MG63 (cell line): ENCODE measurements at places on chromosomes 7 and 10. TPM values are rescaled to one million over a fixed set of nuclear protein-coding genes. Genes with fewer than 3 reads are reported as not detected.

DNA sequence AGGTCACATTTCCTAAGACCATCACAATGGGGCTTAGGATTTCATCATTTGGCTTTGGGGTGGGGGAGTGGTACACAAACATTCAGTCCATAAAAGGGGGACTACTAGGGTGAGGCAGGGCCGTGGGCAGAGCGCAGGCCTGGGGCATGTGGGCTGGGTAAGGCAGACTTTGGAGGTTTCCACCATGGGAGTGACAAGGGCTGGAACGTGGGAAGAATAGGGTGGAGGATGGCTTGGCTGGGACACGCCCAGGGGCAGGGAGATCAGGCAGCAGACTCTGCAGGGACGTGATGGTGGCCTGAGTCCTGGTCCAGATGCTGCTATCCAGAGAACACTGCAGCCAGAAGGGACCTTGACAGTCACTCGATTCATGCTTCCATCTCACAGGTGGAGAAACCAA lies 24.7 kb upstream of the CRHR2 start:
- no peak for DNase-seq

DNA sequence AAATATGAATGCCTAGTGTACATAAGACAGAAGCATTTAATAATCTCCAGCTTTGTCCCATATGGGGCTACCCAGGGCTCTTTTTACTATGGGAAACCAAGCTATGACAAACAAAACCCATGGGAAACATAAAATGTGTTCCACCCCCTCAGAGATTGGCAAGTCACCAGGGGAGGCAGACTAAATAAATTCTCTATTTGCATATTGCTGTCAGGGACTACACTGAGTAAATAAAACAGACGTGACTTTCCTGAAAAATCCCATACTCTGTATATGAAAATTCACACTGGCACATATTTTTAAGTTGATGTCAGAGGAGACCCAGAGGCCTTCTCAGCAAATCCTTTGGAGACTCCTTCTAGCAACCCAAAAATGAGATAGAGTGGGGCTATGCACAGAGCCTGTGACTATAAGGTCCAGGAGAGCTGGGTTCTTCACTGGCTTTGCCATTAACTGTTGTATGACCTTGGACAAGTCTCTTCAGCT lies 44.0 kb upstream of the HPSE2 start:
- DNase-seq, result peak; percentile 25

Gene PILRA
- total RNA-seq, result not detected in 2 replicates

DNA sequence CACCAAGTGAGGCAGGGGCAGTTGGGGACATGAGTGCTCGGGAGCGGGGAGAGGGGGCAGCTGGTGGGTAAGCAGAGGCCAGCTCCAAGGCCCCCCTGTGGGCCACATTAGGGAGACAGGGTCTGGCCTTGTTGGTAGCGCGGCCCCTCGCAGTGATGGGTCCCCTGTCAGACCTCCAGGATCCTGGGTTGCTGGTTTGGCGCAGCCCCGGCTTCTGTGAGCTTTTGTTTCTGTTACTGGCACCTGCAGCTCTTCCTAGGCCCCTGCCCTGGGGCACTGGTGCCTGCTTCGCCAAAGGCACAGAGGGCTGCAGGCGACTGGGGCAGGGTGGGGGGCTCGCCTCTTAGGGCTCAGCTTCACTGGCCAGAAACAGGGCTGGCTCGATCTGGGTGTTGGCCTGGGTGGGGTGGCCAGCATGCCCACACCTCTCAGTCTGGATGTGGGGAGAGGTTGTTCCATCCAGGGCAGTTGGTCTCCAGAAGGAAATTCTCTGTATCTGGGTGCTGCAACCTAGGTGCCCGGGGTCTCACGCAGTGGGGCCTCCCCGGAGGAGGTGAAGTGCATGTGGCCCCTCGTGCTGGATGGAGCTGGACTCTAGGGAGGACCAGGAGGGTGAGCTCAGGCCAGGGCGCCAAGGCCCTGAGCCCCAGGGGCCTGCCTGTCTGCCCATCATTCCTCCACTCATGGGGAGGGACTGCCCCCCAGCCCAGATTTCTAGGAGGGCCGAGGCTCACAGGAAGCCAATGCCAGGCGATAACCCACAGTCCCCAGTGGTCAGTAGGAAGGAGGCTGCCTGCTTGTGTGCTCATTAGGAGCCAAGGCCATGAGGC lies 138.6 kb downstream of the LHPP start:
- DNase-seq, result no peak

GRCh38 chr7:34333925-34334324 lies 324.1 kb upstream of the NPSR1 start:
- no peak for DNase-seq

Gene AKR1C8
- not detected in 2 replicates for total RNA-seq

Gene LIPJ
- total RNA-seq, result not detected in 2 replicates

DNA sequence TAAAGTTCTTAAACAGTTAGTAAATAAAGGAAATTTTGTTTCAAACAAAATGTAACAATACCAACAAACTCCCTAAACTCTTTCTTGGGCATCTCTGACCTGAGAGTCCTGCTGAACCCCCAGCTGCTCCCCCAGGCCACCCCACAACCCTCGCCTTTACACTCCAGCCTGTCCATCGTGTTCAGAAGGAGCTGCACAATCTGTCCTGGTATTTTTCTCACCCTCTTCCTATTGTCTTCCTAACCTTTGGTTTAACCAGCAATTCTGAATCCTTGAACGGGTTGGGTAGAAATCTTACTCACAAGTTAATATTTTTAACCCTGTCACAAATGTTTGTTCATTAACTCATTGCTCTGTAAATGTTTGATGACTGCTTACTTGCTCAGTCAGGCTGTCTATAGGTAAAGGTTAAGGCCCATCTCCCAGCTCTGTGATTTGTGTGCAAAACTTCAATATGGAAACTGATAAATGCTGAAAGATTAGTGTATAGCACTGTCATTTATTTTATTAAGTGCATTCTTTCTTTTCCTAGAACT lies 16.8 kb downstream of the SFRP4 start:
- no peak for DNase-seq

DNA sequence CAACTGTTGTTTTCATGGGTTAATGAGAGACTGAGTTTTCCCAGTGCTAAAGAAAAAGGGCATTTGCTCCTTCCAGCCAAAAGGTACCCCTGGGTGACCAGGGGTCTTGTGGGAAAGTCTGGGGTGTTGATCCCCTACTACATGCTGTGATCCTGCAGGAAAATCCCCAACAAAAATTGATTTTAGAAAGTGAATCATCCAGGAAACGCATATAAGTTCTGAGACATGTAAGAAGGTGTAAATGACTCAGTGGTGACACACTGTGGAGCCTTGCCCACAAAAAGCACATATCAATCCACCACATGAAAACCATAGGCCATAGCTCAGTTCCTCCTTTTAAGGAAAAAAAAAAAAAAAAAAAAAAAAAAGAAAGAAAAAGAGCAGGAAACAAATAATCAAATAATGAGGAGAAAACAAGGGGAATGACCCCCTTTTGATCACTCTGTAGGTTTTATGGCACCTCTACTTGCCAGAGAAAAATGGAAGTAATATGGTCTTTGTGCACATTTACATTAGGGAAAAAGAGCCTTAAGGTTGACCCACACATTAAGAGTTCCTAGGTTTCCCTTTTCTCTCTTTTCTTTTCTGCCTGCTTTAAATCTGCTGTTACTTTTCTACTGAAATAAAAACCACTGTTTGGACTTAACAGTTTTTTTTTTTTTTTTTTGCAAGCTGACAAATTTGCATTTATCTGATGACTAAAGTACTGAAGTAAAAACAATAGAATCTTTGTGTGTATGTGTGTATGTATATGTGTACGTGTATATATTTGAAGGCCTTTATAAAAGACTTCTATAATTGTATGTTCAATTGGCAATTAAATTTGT lies 386.0 kb downstream of the KIF20B start:
- DNase-seq, result peak; percentile 63

Gene CTAGE8
- total RNA-seq, result 0.57 TPM in 1 of 2 replicates, not detected in the other

DNA sequence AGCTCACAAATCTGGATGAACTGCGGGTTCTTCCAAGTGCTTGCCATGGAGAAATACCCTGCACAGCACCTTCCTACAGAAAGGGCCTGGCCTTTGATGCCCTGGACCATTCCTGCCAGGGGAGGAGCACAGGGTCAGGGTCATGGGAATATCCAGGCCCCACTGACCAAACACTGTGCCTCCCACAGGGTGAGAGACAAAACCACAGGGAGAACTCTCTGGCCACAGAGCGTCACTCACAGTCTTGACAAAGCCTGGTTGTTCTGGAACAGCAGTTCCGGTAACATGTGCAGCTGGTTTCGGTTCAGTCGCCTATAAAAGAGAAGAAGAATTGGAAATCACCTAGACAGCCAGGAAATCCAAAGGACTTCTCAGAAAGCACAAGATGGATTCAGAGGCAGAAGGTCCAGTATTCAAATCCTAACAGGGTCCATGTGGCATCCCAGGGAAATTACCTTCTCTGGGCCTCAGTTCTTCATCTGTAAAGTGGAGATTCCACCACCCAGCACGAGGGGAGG lies 28.1 kb downstream of the SLIT1 start:
- DNase-seq, result no peak

Gene FGL2
- not detected in 2 replicates for total RNA-seq

DNA sequence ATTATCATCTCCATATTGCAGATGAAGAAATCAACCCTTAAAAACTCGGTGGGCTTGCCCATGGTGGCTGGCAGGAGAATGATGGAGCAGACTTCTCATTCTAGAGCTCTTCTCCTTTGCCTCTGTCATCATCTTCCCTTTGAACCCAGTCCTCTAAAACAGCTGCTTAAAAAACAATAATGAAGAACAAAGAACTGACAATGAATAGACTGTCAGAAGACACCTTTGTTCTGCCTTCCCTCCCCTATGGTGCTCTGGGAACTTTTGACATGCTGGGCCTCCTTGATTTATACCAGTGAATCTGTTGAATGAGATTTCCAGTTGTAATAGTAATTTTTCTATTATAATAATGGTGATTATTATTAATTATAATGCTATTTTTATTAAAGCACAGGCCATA lies 103.0 kb downstream of the SORCS3 start:
- DNase-seq, result no peak

Gene AGK
- total RNA-seq, result 18.0 and 23.3 TPM in 2 replicates

- no peak for DNase-seq
Measured at GRCh38 chr7:2312267-2312929, 1.8 kb downstream of the SNX8 start.

Gene CABCOCO1
- total RNA-seq, result 0.59 and 3.1 TPM in 2 replicates

DNA sequence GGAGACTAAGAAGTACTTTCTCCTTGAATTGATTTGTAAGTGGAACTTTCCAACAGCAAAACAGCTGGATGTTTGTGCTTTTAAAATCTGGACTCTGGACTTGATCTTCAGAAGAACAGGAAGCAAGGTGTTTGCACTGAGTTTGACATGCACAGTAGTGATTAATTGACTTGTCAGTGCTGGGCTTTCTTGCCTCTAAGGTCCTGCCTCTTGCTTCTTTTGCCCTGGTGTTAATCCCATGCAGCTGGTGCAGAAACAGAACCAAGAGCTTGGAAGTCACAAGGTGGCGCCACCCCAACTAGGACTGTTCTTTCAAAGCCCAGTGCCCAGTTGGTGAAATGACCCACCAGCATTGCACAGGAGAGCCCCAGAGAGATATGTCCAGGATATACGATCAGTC lies 66.8 kb upstream of the SEPHS1 start:
- peak; percentile 34 for DNase-seq

GRCh38 chr10:124130198-124130900 lies 37.0 kb upstream of the CHST15 start:
- DNase-seq, result no peak

- no peak for DNase-seq
Measured at GRCh38 chr10:35789996-35790395, 147.9 kb upstream of the FZD8 start.

Gene TMEM178B
- 0.10 TPM in 1 of 2 replicates, not detected in the other for total RNA-seq

DNA sequence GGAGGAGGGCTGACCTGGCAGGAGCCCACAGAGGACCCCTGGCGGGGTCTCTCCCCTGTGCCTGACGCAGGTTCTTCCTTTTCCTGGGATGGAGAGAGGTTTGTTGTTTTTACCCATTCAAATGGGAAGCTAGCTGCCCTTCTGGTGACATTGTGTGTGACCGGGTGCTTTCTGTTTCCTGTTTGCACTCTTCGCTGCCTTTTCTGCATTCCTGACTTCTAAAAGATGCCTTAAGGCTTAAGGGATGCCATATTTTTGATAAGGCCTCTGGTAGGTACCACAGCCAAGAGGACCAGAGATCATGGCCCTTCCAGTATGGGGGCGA lies 20.3 kb downstream of the ZNF783 start:
- no peak for DNase-seq

DNA sequence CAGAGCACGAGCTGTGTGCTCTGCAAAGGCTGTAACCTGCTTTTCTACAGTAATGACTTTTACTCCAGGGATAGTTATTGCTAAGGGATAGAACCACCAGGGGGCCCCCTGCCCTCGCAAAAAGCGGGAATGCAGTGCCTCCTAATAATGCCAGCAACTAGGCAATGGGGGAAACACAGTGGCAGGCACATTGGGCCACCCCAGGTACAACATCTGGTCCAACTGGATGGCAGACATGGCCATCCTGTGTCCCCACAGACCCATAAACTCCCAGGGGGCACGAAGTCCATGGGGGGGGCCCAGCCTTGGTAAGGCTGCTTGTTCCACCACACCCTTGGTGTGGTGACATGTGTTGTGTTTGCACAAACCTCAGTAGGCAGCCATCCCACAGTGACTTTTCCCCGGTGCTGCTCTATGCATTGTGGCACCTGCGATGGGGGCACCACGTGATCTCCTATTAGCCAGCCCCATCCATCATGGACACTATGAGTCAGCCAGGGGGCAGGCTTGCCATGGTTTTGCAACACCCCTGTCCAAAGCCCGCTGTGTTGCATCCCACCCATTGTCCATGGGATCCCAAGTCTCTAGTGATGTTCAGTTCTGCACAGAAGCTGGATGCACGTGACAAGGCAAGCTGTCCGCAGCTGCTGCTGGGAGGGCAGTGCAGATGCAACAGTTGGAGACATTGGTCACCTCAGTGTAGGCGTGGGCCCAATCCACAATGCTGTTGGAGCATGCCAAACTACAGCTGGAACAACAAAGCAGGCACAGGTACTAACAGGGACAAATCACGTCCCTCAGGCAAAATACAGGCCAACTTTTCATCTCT lies 84.0 kb downstream of the ANLN start:
- DNase-seq, result peak; percentile 43

Gene ACTL6B
- not detected in 2 replicates for total RNA-seq

DNA sequence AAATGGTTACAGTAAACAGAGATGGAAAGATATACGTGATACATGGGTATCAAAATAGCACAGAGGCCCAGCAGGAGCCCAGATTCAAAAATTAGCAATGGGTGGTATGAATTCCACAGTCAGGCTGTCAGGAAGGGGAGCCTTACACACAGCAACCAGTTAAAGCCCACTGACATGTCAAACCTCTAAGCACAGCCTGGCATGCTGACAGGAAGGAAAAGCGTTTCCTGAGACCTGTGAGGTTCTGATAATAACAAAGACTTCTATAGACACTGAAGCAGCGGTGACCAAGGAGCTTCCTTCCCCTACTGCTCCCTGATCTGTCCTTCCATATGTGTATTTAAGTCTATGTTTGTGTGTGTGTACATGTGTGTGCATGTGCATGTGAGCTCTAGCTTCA lies 89.9 kb downstream of the PHYHIPL start:
- no peak for DNase-seq

GRCh38 chr7:117675497-117676435 lies 195.9 kb downstream of the CFTR start:
- DNase-seq, result no peak

GRCh38 chr10:8229153-8229552 lies 174.7 kb downstream of the GATA3 start:
- DNase-seq, result no peak
